ENCODE measurements at places on chromosomes 4 and X.
A peak's percentile ranks its signal among the peaks of the same experiment; 100 is the strongest.

DNA sequence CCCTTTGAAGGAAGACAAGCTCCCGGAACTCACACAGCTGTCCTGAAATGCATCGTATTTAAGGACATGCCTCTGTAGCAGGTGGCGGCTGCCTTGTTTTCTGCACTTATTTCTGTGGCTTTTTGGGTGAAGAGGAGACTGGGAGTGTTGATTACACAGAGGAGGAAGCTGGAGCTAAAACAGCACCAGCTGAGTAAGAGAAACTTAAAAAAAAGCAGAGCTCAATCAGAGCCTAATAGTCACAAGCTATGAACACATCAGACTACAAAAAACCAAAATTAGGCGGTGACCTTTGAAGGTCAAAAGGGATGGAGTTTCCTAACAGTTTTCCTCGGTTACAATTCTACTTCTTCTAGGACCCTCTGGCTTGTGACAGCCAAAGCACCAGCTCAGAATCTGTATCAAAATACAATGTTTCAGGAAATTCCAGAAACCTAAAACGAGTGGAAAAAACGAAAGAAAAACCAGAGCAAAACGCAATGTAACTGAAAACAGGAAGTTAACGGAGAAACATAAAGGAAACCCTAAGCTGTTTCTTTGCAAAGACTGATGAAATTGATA, 13.5 kb downstream of the PRKX start:
- DNase-seq: peak; percentile 22

- no peak for DNase-seq
Observed at GRCh38 chr4:128832243-128832625, 22.7 kb downstream of the JADE1 start.

GRCh38 chr4:154807042-154807630, 26.1 kb downstream of the RBM46 start:
- DNase-seq: peak; percentile 26

DNA sequence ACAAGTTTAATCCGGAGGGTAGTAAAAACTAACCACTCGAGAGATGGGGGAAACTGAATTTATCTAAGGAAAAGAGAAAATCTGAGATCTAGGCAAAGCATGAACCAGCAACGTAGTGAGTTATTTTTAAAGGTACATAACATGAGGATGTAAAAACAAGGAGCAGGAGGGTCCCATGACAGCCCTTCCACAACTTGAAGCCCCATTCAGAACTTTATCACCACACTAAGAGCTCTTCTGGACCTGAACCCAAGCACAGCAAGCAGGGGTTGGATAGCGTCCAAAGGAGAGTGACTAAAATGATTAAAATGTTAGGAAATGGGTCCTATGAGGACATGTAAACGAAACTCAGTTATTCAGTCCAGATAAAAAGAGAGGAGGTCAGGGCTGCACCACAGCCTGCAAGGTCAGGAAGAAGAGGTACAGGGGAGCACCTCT, 16.2 kb downstream of the SH3RF1 start:
- DNase-seq: peak; percentile 91

DNA sequence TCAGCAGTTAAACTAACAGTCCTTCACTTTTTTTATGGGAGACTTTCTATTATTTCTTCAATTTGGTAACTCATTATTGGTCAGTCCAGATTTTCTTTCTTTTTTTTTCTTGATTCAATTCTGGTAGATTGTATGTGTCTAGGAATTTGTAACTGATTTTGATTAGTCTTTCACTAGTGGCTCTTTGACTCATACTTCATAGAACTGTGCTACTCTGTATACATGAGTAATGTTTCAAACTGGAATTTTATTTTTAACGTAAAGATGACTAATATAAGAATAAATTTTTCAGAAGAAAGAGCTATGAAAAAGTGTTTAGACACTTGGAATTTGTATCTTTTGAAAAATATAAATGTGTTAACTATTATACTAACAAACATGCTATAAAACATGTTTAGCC, 813.0 kb downstream of the TRAM1L1 start:
- no peak for DNase-seq

DNA sequence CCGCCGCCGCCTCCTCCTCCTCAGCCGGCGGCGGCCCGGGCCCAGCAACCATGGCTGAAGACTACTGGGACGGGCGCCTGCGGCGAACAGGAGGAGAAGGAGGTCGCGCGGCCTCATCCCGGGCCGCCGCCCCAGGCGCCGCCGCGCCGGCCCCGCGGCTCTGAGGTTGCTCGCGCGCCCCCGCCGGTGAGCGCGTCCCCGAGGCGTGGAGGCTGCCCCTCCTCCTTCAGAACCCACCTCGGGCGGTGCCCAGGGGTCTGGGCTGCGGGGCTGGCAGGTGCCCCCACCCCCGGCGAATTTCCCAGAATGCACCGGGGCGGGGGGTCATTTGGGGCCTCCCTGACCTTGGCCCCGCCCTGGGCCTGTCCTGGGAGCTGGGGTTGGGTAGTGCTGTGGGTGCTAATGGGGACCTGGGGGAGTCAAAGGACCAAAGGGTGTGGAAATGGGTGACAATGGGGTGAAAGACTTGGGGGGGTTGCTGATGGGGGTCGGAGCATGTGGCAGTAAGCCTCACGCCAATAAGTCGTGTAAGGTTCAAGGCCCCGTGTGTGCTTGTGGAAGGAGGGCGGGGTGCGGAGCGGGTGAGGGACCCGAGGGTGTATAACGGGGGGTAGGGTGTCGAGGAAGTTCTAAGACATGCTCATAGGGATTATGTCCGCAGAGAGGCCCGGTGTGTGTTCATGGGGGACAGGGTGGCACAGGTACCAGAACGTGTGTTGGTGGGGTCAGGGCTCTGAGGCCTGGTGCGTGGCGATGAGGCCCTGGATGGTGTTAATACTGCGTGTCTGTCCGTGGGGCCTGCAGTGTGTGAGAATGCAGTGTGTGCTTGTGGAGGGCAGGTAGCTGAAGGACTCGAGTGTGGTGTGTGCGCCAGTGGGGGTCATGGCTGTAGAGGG, 687 bp downstream of the CDK16 start:
- DNase-seq: no peak

DNA sequence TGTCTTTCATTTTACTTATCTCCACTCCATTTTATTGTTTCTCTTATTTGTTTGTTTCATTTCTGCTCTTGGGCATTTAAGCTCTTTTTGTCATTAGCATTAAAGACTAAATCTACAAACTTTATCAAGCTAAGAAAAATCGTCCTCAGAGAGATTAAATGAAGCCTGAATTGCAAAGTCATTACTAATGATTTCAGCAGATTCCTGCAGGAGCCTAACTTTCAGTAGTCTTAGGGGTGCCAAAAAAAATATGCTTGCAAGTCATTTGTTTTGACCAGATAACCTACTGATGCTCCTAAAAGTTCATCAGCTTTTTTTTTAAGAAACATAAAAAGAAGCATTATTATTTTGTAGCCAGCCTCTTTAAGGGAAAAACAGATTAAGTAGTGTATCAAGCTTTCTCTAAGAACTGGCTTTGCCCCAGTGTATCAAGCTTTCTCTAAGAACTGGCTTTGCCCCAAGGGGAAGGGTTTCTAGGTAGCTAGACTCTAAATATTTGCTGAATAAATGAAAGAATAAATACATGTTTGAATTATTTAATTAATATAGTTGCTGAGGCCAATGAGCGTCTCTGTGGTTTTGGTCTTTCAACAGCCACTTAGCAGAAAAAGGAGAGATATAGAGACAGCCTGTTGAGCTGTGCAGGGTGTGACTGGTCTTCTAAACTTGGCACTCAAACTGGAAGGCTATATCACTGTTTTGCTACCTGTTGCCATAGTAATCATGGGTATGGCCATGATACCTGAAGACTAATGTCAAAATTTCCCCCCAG, 174.2 kb downstream of the BTC start:
- no peak for DNase-seq

- no peak for DNase-seq
Observed at GRCh38 chr4:186628058-186628711, 72.8 kb upstream of the MTNR1A start.

DNA sequence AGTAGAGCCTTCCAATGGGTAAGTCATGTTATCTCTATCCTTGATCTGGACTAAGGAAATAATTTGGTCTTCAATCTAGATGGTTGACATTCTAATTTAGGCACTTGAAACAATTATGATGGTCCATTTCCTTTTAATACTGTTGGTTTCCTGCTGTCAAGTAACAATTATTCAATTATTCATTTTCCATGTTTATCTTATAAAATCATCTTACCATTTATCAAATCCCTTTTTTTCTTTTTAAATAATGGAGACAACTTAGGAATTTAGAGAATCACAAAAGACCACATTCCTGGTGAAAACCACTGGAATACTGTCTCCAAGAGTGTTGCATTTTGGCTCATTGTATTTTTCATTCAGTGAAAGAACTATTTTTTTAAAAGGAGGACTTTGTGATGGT, 148.7 kb upstream of the CTSO start:
- no peak for DNase-seq

- no peak for DNase-seq
Observed at GRCh38 chr4:66108898-66109297, 438.6 kb upstream of the EPHA5 start.

- DNase-seq: no peak
Observed at GRCh38 chr4:173763389-173763788, 233.4 kb upstream of the HAND2 start.

- no peak for DNase-seq
Observed at GRCh38 chr4:114815760-114816159, 217.2 kb downstream of the UGT8 start.

DNA sequence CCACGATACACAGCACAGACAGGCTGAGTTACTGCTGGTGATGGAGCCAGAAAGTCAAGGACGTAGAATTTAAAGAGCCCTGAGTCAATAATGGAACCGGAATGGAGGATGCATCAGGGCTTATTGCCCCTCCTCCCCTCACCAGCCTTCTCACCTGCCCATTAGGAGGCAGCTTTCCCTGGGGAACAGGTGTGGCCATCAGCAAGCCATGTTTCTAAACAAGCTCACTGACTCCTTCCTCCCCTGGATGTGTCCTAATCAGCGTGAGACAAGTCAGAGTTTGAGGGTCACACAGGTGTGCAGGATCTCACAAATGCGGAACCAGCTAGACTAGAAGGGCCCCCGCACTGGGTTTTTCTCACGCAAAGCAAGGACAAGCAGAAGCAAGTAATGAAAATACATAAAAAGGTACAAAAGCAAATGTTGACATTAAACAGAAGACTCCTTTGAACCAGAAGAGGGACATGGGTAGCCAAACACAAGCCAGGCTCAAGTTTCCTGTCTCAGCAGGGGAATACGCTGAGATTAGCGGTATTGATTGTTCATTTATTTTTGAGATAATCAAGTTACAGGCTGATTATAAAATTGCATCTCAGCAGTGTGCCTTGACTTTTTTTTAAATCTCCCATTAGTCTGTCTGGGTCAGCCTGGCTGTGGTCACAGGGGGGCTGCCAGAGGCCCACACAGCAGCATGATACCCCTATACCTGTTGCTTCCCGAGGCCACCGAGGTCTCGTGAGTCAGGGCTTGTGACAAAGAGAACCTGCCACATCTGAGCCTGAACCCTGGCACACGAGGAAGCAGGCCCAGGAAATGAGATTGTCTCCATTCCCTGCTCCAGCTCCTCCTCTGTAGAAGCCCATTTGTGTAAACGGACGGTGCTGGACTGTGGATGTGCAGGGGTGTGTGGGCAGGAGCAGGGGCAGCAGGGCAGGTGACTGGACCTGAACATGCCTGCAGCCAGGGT, 37.4 kb downstream of the CCKAR start:
- DNase-seq: no peak

GRCh38 chr4:152950402-152951274, 14.5 kb downstream of the FHDC1 start:
- DNase-seq: no peak

DNA sequence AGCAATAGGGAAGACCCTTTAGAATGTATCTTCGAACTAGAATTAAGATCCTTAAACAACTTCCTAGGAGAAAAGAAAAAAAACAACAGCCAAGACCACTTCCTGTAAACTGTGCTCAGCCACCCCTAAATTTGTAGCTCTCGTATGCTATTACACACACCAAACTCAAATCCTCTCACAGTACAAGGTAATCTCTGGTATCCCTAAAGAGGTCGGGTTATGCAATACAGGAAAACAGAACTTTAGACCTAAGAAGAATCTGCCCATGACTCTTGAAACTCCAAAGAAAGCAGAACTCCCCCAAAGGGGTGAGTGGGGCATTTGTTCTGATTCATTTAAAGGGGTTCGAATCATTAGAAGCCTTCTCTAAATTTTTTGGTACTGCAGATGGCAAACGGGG, 170.9 kb upstream of the CASK start:
- peak; percentile 81 for DNase-seq

DNA sequence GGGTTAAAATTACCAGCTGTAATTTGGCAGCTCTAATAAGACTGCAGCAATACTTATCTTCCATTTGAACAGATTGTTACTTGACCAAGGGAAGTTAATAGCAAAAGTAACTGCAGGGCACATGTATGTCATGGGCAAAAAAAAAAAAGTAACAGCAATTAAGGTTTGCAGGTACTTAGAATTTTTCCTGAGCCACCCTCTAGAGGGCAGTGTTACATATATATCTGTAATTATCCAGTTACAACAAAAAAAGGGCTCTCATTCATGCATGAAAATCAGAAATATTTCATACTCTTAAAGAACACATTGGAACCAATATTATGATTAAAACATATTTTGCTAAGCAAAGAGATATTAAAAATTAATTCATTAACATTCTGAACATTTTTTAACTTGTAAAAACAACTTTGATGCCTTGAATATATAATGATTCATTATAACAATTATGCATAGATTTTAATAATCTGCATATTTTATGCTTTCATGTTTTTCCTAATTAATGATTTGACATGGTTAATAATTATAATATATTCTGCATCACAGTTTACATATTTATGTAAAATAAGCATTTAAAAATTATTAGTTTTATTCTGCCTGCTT, 25.1 kb downstream of the XIAP start:
- DNase-seq: peak; percentile 68

- no peak for DNase-seq
Observed at GRCh38 chrX:18542905-18543304, 117.5 kb downstream of the CDKL5 start.

DNA sequence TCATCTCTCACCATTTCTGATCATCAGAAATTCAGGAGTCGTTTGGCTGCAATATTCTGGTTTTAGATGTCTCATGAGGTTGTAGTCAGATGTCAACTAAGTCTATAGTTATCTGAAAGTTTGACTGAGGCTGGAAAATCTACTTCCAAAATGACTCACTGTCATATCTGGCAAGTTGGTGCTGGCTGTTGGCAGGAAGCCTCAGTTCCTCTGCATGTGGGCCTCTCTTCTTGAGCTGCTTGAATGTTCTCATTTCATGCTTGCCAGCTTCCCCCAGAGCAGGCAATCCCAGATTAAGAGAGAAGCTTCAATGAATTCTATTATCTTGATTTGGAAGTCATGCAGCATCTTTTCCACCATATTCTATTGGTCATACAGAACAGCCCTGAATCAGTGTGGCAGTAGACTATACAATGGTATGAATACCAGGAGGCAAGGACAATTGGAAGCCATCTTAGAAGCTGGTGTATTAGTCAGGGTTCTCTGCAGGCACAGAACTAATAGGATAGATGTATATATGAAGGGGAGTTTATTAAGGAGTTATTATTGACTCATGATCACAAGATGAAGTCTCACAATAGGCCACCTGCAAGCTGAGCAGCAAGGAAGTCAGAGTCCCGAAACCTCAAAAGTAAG, 46.8 kb upstream of the ELF2 start:
- DNase-seq: peak; percentile 15

- DNase-seq: no peak
Observed at GRCh38 chr4:168836490-168836889, 173.6 kb downstream of the CBR4 start.

Measured in renal cortical epithelial cell (primary cell).